ENCODE measurements at places on chromosomes 6 and 20.

DNA sequence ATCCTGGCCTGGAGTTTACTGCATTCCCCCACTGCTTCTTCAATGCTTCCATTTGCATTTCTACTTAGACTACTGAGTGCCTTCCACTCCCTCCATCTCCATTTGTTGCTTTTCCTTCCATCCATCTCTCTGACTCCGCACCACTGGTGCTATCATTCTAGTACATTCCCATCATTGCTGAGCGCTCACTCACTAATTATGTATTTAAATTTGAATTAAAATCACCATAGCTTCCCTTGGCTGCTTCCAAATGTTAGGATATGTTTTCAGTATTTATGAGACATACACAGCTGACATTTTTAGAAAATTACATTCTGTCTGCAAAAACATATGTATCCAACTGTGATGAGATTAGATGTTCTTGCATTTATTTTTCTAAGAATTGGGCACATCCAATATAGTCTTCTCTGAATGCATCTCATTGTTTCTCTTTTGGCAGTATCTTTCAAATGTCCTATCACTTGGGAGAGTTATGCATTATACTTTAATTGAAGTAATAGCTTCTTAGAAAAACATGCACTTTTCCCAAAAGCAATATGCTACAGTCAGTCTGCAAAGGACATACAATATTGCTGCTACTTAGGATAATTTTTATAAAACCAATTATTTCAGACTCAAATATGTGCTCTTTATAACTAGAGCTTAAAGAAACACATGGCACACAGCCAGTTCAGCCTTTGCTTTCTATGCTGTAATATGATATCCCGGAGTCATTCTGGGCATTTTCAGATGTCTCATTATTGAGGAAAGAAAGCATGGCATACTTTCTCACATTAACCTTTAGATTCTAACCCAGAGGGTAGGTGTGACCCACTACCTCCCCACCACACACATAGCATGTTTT is 12.1 kb upstream of the COL21A1 start:
- DNase-seq = no peak

GRCh38 chr6:14912706-14913105 is 333.2 kb upstream of the JARID2 start:
- no peak for DNase-seq

GRCh38 chr6:111411046-111411445 is 72.0 kb downstream of the REV3L start:
- DNase-seq = no peak

GRCh38 chr6:14965424-14966075 is 280.3 kb upstream of the JARID2 start:
- DNase-seq = no peak

DNA sequence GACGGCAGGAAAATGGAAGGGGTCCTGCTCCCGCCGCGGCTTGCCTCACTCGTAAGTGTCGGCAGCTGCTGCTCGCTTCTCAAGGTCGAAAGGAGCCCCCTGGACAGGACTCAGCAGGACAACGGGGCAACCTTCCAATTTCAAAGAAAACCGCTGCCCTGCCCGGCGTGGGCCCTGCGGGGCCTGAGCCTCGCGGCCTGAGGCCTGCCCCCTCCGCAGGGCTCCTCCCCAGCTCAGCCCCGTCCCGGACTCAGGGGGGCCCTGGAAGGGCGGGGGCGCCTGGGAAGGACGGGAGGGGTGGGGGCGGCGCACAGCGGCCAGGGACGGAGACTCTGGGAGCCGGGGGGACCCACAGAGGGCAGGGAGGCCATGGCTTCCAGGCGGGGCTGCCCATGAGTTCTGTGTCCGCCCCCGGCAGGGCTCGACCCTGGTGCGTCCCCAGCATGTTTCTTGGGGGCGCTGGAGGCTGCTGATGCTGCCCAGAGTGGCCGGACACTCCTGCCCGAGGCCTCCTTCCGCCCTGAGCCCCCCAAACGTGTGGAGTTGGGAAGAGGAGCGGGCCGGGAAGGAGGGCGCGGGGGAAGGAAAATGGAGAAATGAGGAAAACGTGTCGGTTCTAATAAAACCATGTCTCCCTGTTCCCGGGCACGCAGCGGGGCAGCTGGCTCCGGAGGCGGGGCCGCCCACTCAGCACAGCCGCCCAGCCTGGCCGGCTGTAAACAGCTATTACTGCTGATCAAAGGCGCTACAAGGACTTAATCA is 114.6 kb downstream of the DLL1 start:
- no peak for DNase-seq

DNA sequence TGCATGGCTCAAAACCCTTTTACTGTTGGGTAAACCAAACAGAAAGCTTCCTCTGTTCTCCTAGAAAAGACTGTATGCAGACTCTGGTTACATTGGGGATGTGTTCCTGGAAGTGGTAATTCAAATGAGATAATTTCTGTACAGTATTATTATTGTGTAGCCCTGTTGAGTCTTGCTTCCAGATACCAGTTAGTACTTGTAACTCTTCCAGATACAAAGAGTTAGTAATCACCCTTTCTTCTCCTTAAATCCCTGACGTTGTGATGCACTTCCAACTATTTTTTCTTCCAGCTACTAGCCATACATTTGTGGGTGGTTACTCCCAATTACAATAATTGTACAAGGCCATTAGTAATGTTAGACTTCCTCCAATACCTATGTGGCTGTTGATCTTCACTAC is 42.3 kb upstream of the GRIK2 start:
- DNase-seq = no peak

DNA sequence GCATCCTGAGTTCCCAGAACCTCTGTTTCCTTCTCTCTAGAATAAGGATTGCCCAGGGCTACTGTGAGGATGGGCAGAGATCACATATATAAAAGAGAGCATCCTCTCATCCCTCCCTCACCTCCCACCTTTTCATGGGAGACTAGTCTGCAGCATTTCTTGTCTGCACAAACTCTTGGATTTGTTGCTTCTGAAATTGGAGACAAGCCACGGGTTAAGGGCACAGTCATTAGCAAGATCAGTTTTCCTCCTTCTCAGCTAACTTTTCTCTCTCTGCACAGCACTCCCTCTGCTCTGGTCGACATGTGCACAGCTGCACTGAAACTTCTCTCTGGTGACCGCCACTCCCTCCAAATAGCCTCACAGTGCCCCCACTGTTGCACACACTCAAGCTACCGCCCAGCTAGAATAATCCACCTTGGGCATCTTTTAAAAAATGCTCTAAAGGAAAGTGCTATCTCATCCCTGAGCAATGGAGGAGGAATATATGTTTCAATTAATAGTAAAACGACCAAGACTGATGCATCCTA is 50.9 kb upstream of the DUSP22 start:
- no peak for DNase-seq

All from stimulated activated CD4-positive, alpha-beta T cell treated with anti-CD3 and anti-CD28 coated beads, Interleukin-1b, Interleukin-23, amount 100 ng/mL, for 48 hours (primary cell).